Activated CD4-positive, alpha-beta T cell treated with anti-CD3 and anti-CD28 coated beads, Interleukin-2, amount 50 U/mL, for 1 hour (primary cell): ENCODE measurements at places on chromosomes 6 and 20.
A peak's percentile ranks its signal among the peaks of the same experiment; 100 is the strongest.

- DNase-seq: no peak
Measured at GRCh38 chr6:56798163-56798562, 155.5 kb upstream of the DST start.

DNA sequence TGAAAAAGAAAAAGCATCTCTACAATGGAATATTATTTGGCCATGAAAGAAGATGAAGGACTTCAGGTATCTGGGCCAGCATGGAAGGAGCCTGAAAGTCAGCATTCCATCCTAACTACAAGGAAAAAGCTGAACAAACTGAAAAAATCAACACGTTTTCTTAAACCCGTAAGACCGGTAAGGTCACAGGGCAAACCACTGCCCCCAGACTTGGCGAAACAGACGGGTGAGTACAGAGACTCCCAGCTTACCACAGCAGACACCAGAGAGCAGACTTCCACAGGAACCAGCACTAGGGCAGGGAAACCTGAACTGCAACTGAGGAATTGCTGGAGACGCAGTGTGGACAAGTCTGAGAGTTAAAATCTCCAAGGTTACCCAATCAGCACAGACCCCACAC, 31.4 kb downstream of the BEND3 start:
- DNase-seq: no peak

- DNase-seq: no peak
Measured at GRCh38 chr6:83185096-83185495, 8.0 kb downstream of the PGM3 start.

DNA sequence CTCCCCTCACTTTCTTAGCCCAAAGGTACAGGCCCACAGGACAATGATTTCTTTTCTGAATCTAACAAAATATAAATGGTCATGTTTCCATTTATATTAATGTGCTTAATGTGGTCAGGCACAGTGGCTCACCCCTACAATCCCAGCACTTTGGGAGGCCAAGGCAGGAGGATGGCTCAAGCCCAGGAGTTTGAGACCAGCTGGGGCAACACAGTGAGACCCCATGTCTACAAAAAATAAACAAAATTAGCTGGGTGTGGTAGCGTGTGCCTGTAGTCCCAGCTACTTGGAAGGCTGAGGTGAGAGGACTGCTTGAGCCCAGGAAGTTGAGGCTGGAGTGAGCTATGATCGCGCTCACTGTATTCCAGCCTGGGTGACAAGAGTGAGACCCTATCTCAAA, 77.2 kb upstream of the TULP1 start:
- DNase-seq: no peak

- no peak for DNase-seq
Measured at GRCh38 chr6:167560673-167561569, 236.0 kb downstream of the TTLL2 start.

DNA sequence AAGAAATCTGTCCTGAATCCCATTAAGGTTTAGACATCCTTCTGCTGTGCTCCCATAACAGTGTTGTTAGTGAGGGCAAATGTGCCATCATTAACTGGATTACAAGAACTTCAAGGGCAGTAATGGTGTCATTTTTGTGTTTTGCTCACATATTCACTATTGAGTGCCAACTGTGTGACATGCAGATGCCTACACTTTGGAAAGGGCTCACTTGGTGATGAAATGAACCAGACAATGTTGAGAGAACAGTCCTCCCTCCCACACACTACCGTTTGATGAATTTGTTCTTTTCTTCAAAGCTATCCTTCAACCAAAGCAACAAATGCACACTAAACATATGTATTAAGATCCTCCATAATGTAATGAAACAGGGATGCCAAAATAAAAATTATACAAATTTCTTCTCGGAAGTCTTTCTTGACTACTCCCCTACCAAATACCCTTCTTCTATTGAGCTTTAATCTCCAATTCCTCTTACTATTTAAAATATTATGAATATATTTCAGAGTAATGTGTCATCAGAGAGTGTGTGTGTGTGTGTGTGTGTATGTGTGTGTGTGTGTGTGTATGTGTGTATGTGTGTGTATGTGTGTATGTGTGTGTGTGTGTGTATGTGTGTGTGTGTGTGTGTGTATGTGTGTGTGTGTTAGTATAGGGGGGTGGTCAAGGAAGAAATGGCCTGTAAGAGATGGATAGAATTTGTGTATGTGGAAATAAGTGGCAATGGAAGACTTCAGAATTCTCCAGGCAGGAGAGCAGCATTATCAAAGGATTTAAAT, 92.3 kb upstream of the ENPP5 start:
- no peak for DNase-seq

GRCh38 chr6:15264412-15264811, 18.5 kb downstream of the JARID2 start:
- DNase-seq: no peak

- DNase-seq: no peak
Measured at GRCh38 chr6:24655215-24655614, 9.2 kb upstream of the KIAA0319 start.

GRCh38 chr6:159983641-159984080, 14.8 kb downstream of the IGF2R start:
- DNase-seq: no peak

- no peak for DNase-seq
Measured at GRCh38 chr20:676967-677366, 1.4 kb upstream of the SCRT2 start.

GRCh38 chr6:138953451-138953850, 34.6 kb downstream of the REPS1 start:
- no peak for DNase-seq

- no peak for DNase-seq
Measured at GRCh38 chr20:8223091-8223870, 91.2 kb downstream of the PLCB1 start.

- DNase-seq: no peak
Measured at GRCh38 chr20:41649489-41649888, 31.3 kb upstream of the CHD6 start.

GRCh38 chr6:49531774-49532569, 18.5 kb upstream of the C6orf141 start:
- DNase-seq: no peak

GRCh38 chr6:151649835-151650234, 156.0 kb downstream of the CCDC170 start:
- no peak for DNase-seq

- no peak for DNase-seq
Measured at GRCh38 chr20:56422076-56422823, 10.2 kb downstream of the CASS4 start.

DNA sequence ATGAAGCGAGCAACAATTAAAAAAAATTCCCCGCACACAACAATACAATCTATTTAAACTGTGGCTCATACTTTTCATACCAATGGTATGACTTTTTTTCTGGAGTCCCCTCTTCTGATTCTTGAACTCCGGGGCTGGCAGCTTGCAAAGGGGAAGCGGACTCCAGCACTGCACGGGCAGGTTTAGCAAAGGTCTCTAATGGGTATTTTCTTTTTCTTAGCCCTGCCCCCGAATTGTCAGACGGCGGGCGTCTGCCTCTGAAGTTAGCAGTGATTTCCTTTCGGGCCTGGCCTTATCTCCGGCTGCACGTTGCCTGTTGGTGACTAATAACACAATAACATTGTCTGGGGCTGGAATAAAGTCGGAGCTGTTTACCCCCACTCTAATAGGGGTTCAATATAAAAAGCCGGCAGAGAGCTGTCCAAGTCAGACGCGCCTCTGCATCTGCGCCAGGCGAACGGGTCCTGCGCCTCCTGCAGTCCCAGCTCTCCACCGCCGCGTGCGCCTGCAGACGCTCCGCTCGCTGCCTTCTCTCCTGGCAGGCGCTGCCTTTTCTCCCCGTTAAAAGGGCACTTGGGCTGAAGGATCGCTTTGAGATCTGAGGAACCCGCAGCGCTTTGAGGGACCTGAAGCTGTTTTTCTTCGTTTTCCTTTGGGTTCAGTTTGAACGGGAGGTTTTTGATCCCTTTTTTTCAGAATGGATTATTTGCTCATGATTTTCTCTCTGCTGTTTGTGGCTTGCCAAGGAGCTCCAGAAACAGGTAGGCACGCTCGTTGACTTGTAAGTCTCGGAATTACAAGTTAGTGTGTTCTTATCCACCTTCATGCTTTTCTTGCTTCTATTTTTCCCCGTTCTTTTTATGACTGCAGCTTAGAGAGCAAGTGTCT, at the start of gene EDN1:
Gene EDN1 (plus strand): TSS at position 429 of the 888 bp plus-strand sequence. CDS start 269 bp downstream, at position 698.
- DNase-seq: peak; percentile 41

GRCh38 chr6:44489910-44490604, 102.6 kb downstream of the CDC5L start:
- no peak for DNase-seq

GRCh38 chr20:17741220-17741619, 41.5 kb downstream of the BANF2 start:
- no peak for DNase-seq

DNA sequence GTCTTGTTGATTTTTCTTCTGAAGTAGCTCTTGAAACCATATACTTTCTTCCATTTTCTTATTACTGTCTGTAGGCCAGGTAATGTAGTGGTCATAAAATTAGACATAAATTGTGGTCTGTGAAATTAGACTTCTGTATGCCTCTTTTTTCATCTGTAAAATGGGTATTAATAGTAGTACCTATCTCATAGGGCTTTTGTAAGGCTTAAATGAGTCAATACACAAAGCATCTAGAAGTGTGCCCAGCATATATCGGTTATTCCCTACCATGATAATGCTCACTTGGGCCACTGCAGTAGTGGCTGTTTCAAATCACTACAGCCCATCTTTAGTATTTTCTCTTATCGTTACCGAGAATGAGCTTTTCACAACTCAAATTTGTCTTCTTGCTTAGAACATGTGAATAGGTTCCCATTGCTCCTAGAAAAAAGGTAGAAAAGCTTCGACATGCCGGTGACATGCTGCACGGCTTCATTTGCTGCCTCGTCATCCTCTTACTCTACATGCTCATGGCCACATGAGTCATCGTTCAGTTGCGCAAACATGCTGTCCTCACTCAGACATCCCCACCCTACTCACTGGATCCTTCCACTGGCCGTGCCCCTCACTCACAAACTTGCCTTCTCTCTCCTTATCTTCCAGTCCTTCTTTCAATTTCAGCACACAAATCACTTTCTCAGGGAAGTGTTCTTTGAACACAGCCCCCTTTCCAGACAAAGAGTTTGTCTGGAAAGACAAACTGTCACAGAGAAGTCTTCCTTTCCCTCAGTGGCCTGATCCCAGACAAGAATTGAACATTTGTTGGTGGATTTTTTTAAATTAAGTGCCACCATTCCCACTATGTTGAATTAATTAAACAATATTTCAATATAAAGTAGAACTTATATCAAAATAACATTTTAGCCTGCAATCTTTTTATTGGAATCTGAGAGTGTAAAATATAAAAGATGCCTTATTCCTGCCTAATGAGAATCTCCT, 32.2 kb upstream of the ERVFRD-1 start:
- DNase-seq: no peak

GRCh38 chr6:11798096-11798495, 19.5 kb upstream of the ADTRP start:
- DNase-seq: no peak

DNA sequence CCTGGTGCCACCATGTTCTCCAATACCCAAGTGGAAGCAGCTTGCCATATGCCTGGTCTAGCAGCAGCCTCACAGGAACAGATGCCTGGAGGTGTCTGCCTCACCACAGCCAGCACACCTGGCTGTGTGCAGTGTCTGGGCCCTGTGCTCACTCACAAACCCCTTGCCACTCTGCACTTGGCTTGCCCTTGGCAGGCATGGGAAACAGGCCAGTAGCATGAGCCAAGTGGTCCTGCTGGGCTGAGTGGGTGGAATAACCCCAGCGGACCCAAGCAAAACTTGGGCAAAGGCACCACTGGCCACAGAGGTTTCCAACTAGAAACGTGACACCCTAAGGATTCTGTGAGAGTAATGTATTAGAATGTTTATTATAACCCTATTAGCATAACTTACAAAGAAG, 600.5 kb upstream of the GJE1 start:
- no peak for DNase-seq

DNA sequence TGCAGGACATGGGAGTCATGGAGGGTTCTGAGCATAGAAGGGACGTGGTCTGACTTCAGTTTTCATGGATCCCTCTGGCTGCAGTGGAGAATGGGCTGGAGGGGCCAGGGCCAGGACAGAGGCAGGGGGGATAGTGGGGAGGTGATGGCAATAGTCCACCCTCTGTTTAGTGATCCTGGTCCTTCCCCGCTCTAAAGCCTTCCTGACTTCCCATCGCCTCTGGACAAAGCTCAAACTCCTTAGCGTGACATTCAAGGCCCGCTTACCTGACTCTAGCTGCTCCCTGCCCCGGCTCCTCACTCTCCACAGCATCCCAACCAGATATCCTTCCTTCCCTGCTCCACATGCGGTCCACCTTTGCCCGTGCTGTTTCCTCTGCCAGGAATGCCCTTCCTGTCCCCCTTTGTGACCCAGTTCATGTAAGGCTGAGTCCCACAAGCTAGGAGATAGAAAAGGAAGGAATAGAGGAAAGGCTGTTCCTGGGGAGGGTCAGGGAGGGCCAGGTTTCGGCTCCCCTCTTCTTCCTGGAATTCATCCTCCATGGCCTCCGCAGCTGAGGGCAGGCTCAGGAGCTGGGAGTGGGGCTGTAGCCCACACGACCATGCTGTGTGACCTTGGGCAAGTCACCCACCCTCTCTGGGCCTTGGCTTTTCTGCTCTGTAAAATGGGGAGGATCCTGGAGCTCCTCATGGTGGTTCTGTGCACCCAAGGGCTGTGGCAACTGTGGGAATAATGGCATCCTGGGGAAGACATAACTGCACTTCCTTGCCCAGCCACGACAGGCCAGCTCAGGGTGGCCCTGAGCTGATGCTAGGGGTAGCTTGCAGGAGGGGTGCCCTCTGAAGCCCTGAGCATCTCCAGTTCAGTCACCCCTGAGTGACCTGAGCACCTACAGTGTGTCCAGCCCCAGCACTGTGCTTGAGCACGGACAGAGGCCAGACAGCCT, 116.1 kb downstream of the CEBPB start:
- DNase-seq: no peak

GRCh38 chr6:102458990-102459389, 1065.5 kb downstream of the GRIK2 start:
- DNase-seq: no peak

- no peak for DNase-seq
Measured at GRCh38 chr6:75333676-75334200, 49.1 kb upstream of the TMEM30A start.

DNA sequence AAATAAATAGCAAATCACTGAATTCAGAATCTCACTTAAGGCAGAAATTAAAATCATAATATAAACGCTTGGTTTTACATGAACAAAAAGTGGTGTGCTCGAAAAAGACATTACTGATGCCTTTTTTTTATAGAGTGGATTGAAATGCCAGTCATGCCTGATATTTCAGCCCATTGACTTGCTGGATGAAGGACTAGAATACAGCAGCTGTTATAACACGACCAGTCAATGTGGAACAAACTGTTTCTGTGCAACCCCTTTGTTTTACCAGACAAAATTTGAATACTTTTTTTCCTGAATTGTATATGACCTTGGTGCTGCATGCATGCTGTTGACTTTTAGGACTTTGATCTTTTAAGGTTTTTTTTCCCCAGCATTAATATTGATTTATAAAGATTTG, 150.0 kb downstream of the QKI start:
- DNase-seq: no peak

- peak; percentile 25 for DNase-seq
Measured at GRCh38 chr20:5658912-5659345, 91.3 kb upstream of the SHLD1 start.

DNA sequence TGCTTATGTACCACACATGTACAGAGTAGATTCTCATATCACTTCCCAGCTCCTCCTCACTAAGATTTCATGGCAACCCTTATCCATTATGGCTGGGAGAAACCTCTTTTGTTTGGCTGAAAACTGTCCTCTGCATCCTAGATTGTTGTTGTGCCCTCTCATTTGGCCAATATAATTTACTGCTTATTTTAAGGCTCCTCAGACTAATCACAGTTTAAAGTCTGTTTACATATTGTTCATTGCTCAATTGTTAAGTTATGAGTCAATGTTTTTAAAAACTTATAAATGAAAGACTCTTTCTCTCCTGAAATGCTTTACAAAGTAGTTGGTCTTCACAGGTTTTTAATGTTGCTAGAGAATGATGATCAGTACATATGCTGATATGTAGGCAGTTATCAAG, 57.3 kb downstream of the FAM83B start:
- no peak for DNase-seq
